NAMALWA (cell line): ENCODE measurements at places on chromosomes 4 and X.
A peak's percentile ranks its signal among the peaks of the same experiment; 100 is the strongest.

- no peak for DNase-seq
These were observed 16.2 kb downstream of the SH3RF1 start for GRCh38 chr4:169254546-169254983.

DNA sequence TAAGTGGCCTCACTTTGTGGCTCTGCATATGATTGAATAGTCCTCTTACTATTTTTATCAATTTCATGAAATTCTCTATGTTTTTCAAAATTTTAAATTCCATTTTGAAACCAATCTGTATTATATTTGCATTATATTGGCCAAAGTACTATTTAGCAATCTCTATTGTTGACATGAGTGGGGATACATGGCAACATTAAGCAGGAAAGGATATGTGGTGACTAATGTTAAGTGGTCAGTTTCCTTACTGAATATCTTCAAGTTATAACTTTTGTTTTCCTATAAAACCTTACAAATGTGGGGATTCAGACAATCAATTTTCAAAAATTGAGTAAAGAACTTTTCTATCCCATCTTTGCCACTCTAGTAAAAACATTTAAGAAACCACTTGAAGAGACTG, 10.2 kb downstream of the BBS7 start:
- DNase-seq, result no peak

DNA sequence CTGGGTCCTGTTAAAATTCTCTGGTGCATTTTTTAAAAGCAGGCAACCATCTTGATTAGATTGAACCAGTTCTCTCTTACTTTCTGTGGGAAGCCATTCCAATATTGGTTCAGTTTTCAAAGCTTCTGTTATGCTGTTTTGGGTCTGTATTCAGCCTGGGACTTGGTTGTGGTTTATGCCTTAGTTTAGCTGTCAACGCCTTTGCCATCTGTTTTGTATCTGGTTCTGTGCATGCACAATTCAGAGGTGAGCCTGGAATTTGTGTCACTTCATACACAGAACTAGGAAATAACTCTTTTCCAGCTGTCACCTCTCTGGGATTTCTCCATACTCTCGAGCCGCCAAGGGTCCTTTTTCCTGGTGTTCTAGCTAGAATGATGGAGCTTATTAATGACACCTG, 46.2 kb downstream of the STAP1 start:
- no peak for DNase-seq

GRCh38 chr4:101306764-101307615, 40.3 kb downstream of the PPP3CA start:
- DNase-seq, result no peak

DNA sequence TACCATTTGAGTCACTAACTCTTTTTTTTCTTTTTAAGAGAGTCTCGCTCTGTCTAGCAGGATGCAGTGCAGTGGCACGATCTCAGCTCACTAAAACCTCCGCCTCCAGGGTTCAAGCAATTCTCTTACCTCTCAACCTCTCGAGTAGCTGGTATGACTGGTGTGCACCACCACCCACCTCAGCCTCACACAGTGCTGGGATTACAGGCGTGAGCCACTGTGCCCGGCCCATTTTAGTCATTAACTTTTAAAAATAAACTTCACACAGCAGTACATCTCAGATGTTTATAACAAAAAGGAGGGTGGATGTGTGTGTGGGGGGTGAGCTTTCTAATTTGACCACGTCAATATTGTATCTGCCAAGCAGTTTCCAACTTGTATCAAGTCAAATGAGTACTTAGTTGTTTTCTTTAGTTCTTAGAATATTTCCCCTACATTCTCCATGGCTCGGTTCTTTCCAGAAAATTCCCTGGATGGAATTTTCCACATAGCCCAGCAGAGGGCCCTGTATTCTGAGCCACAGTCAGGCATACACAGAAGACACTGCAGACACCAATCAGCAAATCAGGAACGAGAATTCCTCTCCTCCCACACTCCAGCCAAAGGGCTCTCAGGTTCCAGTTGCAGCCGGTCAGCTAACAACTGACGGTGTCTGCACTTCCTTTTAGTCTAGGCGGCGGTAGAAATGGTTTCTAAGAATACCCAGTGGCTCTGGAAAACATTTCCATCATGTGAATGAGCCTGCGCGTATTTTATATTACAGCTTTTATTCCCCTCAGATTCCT, 20.1 kb upstream of the ARAF start:
- DNase-seq, result no peak

DNA sequence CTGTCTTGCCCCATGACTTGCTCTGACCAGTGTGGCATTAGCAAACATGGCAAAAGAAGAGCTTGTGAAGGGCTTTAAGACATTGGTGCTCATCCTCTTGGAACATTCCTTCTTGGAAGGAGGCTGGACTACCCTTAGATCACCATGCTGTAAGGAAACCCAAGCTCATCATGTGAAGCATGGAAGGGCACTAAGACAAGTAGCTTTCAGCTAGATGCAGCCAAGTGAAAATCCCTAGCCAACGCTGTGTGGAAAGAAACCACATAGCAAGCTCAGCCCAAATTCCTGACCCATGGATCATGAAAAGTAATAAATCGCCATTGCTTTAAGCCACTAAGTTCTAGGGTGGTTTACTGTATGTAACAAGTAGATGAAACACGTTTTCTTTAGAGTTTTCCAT, 12.4 kb upstream of the PACRGL start:
- DNase-seq, result no peak

DNA sequence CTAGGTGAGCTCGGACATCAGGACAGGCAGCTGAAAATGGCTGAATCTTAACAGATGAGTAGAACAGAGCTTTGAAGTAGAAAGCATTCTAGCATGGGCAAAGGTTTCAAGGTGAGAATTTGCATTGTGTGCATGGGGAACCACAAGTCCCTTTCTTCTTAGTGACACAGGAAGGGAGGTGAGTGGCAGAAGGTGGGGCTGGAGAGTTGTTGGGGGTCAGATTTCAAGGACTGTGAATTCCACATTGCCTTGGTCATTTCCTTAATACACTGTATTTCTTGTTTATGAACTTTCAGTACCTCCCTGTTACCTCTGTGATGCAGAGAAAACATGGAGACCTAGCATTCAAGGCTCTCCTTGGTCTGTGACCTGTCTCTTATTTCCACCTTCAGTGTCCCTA, 4.1 kb downstream of the APEX2 start:
- no peak for DNase-seq

DNA sequence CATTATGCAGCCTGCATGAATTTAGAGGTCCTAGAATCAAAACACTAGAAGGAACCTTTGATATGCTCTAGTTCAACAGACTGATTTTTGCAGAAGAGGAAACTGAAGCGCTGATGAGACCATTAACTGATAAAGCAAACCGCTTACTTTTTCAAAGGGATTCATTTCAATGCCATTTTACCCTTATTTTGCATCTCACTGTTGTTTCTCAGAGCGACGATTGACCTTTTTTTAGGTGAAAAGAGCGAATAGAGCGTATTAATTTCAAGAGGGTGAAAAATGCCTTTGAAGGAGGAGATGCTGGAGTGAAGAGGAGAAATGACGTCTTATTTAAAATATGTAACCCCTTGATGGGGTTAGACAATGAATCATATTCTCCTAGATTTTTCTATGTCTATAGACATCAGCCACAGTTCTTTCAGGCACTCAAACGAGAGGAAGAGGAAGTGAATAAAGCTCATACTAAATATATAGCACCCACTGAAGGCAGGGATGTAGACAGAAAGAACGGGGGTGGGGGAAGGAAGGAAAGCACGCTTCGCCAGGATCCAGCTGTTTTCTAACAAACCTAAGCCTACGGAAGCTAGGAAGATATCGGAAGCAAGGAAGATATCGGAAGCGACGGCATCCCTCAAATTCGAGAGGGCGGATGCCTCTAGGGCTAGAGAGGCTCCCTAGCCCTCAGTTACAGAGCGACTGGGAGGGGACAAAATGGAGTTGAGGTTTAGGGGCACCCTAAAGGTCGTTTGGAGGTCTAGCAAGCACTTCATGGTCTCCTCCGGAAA, 848 bp downstream of the ACSL4 start:
- peak; percentile 59 for DNase-seq

GRCh38 chr4:76611616-76612207, 176.7 kb downstream of the SHROOM3 start:
- no peak for DNase-seq

DNA sequence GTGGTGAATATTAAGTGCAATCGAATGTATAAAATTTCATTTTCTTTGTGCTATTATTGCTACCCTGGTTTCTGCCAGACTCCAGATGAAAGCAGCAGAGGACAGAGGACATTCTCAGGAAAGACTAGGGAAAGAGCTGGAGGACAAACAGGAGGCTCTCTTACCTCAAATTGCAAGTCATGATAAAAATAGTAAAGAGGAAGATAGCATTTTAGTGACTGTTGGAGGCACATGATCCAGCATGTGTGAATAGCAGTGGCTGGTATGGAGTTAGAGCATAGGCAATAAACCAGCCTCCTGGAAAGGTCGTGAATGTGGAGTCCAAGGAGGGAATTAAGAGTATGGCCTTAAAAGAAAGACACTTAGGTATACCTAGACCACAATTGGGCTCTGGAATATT, 1040.0 kb downstream of the STPG2 start:
- DNase-seq, result no peak

- no peak for DNase-seq
These were observed 216.2 kb downstream of the HS6ST2 start for GRCh38 chrX:132742246-132742645.

GRCh38 chrX:153687121-153688039, at the start of gene SLC6A8:
SLC6A8 (plus strand) TSS chrX:153687926; CDS start chrX:153688575, 649 bp downstream.
- DNase-seq, result peak; percentile 15

DNA sequence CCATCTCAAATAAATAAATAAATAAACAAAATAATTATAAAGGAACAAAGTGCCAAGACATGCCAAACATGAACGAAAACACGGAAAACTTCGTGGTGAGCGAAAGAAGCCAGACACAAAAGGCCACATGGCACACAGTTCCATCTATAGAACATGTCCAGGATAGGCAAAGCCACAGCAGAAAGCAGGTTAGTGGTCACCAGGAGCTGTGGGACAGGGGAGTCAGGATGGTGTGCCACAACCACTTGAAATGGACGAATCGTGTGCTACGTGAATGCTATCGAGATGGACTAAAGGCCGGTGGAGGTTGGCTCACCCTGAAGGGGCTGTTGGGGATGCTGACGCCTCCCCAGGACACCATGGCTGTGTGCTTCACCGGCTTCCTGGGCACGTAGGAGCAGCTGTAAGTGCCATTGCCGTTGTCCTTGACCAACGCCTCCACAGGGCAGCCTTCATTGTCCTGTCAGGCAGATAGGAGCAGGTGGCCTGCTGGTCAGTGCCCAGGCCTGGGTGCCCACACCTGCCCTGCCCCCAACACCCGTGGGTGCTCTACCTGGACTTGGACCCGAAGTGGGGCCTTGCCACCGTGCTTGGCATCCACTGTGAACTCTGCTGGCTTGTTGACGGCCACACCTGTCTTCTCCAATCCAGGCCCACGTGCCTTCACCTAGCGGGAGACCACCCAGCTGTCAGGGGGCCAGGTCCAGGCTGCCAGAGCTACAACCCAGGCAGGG, 10.6 kb downstream of the FLNA start:
- DNase-seq, result no peak

DNA sequence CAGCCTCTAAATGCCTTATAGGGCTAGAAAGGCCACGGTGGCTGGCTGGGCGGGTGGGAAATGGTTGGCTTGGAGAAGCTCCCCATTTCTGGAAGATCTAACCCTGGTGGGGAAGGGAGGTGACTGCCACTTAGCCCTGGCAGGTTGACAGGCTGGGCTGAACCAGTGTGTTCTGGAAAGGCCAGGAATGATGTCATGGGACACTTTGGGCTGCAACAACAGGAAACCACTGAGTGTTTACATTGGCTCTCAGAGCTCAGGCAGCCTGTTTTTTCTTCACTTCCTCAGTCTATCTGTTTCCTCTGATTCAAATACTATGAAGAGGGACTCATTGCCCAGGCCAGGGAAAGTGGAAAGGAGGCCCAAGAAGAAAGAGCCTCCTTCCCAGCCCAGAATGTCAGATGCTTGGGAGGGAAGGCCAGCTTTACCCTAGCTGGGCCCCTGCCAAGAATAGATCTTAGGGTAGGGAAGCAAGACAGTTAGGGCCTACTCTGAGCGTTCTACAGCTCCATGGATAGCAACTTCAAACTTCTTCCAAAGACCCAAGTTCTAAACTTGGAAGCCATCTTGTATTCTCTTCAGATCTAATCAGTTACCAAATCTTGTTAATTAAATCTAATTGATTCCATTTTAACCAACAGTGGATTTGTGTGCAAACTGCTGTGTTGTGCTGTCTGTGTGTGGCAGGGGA, 65.8 kb upstream of the MSN start:
- DNase-seq, result no peak
